ENCODE measurements at places on chromosomes 13 and 19. TPM values are rescaled to one million over a fixed set of nuclear protein-coding genes. Genes with fewer than 3 reads are reported as not detected.

- ATAC-seq: no peak
Observed at GRCh38 chr13:104584481-104584880, 1518.3 kb upstream of the SLC10A2 start.

- no peak for ATAC-seq
Observed at GRCh38 chr13:98405107-98405571, 171.8 kb downstream of the STK24 start.

GRCh38 chr13:95349267-95349666 is 48.0 kb upstream of the ABCC4 start:
- no peak for ATAC-seq

DNA sequence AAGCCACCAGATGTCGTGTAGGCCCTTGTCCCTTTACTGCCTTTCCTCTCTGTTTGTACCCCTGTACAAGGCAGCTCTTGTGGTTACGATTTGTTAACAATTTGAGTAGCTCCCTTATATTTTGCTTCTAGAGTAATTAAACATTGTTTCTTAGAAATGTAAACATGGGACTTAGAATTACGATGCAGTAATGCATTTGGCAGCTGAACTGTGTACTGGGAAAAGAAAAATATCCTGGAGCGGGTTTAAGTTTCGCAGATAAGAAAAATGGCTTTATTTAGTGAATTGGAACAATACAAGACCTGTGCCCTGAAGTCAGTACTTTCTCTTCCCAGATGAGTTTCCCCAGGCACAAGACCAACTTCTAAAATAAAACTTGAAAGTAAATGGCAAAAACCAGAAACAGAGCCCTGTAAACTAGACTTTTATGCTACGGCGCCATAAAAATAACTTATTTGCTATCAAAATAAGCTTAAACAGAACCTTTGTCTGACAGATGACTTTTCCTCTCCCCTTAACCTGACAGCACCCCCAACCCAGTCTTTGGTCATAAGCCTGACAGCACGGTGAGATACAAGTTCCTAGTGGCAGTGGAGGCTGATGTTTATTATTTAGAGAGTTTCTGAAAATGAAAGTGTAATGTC is 63.0 kb downstream of the LRCH1 start:
- ATAC-seq: no peak

GRCh38 chr19:16148443-16149229 is 5.2 kb downstream of the HSH2D start:
- ATAC-seq: no peak

Gene HSPH1
- total RNA-seq: 47.0 TPM

Data from gastroesophageal sphincter (tissue), 4 donors.